Activated CD8-positive, alpha-beta memory T cell treated with anti-CD3 and anti-CD28 coated beads, Interleukin-2, amount 50 U/mL, for 48 hours (primary cell): ENCODE measurements at places on chromosomes 1 and 21.

DNA sequence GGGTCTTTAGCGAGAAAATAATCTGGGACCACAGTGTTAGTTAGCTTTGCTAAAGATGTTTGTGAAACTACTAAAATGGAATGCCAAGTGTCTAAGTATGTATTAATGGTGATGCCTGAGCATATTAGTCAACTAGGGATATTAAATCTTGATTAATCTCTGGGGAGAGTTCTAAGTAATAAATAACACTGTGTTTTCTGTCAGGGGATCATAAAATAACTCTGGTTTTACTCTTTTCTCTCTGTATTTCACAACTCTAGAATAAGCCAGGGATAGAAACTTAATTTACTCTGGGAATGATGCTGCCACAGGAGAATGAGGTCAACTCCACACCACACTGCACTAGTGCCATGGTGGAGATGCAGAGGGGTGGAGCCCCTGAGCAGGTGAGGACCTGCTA, 399.2 kb downstream of the PTBP2 start:
- DNase-seq: no peak

GRCh38 chr1:39497585-39497984, 6.1 kb downstream of the BMP8A start:
- no peak for DNase-seq

- no peak for DNase-seq
These were observed 17.2 kb downstream of the PRDM15 start for GRCh38 chr21:41861987-41862386.

DNA sequence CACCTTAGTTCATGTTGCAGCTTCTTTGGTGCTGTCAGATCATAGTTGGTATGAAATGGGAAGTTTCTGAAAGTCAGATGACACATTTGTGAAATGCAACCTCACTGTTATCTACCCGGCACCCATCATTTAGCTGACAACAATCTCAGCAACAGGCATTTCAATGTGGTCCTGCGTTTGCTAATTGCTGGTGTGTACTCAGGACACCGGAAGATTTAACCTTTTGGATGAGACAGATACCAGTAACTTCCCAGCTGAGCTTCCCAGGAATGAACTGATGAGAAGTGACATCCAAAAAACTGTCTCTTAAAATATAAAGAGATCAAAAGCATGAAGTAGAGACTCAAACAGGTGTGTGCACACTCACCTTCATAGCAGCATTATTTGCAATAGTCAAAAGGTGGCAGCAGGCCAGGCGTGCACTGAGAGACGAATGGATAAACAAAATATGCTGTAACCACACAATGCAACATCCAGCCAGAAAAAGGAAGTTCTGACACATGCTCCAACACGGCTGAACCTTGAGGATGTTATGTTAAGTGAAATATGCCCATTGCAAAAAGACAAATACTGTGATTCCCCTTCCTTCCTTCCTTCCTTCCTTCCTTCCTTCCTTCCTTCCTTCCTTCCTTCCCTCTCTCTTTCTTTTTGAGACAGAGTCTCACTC, 7.9 kb upstream of the CLDN14 start:
- DNase-seq: no peak

GRCh38 chr1:170765279-170765678, 101.3 kb downstream of the PRRX1 start:
- no peak for DNase-seq
